ENCODE measurements at places on chromosomes 13 and 19.

GRCh38 chr13:97120346-97120745, 101.8 kb upstream of the MBNL2 start:
- DNase-seq, result no peak

DNA sequence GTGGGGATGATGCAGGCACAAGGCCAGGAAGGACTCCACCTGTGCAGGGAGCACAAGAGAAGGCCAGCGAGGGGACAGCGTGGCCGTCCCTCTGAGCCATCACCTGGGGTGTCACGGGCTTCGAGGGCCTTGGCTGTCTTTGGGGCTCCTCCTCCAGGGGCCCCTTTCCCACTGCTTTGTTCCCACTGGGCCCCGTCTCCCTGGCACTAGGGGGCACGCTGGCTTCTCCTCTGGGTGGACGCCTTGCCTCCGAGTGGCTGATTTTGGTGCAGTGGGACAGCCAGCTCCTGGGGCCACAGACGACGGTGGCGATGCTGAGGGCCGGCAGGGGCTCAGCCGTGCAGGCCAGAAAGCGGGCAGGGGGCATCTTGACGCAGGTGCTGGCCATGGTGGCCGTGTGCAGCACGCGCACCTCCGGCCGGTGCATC, 43.2 kb upstream of the GRTP1 start:
- no peak for DNase-seq

- no peak for DNase-seq
Observed at GRCh38 chr13:31427151-31428100, 227.7 kb downstream of the B3GLCT start.

DNA sequence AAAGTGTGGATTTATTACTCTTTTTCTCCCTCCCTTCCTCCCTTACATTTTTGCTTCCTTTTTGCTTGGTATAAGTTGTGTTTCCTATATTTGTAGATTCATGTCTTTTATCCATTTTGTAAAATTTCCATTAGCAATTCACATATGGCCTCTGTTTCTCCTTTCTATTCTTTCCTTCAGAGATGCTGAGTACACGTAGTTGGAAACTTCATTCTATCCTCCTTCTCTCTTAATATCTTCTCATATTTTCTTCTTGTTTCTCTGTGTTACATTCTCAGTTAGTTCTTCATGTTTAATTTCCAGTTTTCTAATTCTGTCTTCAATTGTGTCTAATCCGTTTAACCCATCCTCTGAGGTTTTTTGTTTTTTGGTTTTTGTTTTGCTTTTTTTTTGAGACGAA, 188.9 kb downstream of the ZIC5 start:
- DNase-seq, result no peak

- peak; percentile 46 for DNase-seq
Observed at GRCh38 chr13:39273953-39274738, 235.9 kb downstream of the NHLRC3 start.

DNA sequence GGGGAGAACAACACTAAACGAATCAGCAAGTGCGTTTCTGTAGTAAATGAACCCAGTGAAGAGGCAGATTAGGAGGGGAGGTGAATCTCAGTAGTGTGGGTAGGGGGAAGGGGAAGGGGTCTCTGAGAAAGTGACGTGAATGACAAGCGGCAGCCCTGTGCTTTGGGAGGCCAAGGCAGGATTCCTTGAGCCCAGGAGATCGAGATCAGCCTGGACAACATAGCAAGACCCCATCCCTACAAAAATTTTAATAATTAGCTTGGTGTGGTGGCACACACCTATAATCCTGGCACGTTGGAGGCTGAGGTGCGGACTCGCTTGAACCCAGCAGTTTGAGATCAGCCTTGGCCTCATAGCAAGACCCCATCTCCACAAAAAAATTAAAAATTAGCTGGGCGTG, 8.1 kb downstream of the PLK5 start:
- DNase-seq, result no peak

GRCh38 chr19:52936151-52936953, 13.1 kb upstream of the ZNF888 start:
- DNase-seq, result peak; percentile 86

- peak; percentile 59 for DNase-seq
Observed at GRCh38 chr13:78997902-78998629, 339.1 kb upstream of the OBI1 start.

DNA sequence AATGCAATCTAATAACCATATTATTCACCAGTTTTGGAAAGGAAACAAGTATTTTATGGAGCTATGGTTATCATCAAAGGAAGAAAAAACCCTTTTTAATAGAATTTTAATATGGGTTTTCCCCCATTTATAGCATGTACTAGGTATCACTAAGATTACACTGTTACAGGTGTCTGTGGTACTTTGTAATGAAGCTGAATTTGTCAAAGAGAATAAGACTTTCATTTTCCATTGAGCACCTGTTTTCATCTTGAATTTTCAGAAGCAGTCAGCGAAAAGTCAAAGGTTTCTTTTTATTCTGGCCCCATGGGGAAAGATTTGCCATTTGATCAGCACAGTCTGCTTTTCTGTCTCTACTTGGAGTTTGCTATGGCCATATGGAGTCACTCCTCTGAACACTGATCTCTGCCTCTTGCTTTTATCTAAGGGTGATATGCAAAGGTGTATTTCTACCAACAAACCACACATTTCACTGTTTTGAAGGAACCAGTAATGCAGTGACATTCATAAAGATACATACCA, 590.0 kb downstream of the DCT start:
- no peak for DNase-seq

DNA sequence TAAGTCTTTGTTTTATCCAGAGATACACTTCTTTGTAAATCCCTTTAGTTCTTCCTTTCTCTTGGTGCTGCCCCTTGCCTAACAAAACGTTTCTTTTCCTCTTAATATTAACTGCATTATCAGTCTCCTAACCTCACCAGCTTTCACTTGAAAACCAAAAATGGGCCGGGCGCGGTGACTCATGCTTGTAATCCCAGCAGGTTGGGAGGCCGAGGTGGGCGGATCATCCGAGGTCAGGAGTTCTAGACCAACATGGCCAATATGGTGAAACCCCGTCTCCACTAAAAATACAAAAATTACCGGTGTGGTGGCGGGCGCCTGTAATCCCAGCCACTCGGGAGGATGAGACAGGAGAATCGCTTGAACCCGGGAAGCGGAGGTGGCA, 329.8 kb upstream of the MIR17HG start:
- DNase-seq, result peak; percentile 38

- peak; percentile 58 for DNase-seq
Observed at GRCh38 chr19:1935484-1936208, 5.3 kb upstream of the CSNK1G2 start.

DNA sequence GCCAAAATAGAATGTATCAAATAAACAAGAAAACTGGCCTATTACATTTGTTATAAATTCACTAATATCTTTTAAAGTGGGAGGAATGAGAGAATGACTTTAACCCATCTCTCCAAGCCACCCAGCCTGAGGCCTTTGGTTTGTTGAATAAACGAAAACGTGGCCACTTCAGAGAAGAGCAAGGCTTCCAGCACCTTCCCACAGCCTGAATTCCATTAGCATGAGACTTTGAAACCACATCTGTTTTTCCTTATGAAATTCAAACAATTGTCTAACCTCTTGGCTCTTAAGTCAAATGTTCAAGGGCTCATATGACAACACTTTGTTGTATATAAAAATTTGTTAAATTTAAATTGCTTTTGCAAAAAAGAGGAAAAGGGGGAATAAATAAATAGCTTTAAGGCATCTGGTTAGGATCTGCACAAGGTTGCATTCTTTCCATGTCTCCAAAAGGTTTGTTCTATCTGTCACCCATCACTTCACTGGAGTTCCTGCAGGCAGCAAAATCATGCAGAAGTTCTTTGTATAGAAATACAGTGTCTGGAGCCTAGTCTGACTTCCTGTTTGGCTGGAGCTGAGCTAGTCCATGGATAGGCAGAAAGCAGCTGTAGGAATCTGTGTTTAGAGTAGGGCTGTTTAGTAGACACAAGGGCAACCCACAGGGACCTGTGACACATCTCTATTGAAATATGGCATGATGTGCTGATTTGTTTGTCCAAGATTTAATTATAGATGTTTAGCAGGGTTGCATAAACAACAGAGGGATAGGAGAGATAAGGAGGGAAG, 502.3 kb downstream of the KCTD12 start:
- DNase-seq, result no peak

GRCh38 chr13:46334035-46334822, 52.8 kb downstream of the RUBCNL start:
- DNase-seq, result no peak

DNA sequence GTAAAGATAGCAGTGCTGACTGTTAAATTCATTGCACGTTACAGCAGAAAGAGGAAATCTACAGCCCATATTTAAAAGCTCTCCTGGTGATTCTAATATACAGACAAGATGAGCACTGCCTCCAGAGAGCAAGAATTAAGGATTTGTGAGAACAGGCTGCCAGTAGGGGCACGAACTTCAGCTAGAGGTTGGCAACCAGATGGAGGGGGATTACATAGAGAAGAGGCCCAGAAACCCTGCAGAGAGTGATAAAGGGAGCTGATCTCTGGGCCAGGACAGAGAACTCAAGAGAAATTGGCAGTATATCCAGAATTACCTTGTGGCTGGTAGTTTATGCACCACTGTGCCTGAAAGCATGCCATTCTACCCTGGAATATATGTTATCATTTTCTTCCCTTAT, 144.8 kb downstream of the UFM1 start:
- DNase-seq, result no peak

DNA sequence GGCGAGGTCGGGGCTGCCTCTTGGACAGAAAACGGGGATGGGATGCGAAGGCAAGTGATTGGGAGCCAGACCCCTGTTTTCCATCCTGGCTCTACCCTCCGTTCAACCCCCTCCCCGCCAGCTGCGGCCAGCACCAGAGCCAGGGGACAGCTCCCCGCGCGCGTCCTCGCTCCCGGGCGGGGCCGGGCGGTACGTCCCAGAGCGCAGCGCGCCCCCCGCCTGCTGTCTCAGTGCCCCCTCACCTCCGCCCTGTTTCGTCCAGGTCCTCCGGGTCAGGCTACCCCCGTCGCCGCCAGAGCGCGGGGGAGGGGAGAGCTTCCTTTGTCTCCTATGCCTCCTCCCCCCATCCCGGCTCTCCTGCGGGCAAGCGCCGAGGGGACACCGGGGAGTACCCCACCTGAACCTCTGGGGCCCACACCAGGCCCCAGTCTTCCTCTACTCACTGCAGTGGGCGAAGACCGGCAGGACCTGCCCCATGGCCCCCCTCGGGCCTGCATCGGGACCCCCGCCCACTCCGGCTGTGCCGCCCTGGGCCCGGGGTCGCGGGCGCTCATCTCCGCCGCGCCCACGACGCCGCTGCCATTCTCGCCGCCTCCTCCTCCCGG, 396 bp downstream of the RTN2 start:
- peak; percentile 38 for DNase-seq

DNA sequence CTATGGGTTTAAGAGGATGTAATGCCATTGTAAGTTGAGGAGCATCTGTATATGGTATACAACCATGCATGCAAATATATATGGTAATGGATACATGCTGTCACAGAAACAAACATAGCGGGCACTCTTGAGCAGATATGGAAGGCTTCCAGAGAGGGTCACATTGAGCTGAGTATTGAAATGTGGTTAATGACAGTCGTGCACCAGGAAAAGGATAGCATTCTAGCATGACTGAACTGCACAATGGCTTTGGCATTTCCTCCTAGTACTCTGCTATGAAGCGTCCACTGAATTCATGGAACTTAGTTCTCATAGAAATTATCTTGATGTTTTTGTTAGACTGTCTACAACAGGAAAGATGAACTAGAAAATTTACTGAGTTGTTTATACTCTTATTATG, 25.2 kb downstream of the DGKH start:
- DNase-seq, result no peak

GRCh38 chr13:41203810-41204209, 9.4 kb upstream of the KBTBD7 start:
- no peak for DNase-seq

Data from NB4 (cell line).